Dermis lymphatic vessel endothelial cell (primary cell): ENCODE measurements at places on chromosomes 3 and 15. TPM values are rescaled to one million over a fixed set of nuclear protein-coding genes. Genes with fewer than 3 reads are reported as not detected.

The TGM5 gene
- total RNA-seq: not detected in 2 replicates

The CXCR6 gene
- 0.09 TPM in 1 of 2 replicates, not detected in the other for total RNA-seq

The SLC35A5 gene
- total RNA-seq: 35.2 and 35.5 TPM in 2 replicates

The ACP3 gene
- total RNA-seq: not detected in 2 replicates

The AMIGO3 gene
- not detected in 2 replicates for total RNA-seq

The SLC25A26 gene
- total RNA-seq: 16.9 and 20.7 TPM in 2 replicates

The ECE2 gene
- not detected in 2 replicates for total RNA-seq

The EPHB1 gene
- total RNA-seq: 1.6 and 2.1 TPM in 2 replicates

The C3orf85 gene
- not detected in 2 replicates for total RNA-seq

The CDHR4 gene
- total RNA-seq: not detected in 2 replicates

The IGSF11 gene
- under 0.01 and 0.11 TPM in 2 replicates for total RNA-seq

The GP9 gene
- total RNA-seq: 0.11 TPM in 1 of 2 replicates, not detected in the other

The ISL2 gene
- 0.65 and 0.69 TPM in 2 replicates for total RNA-seq

The RTP3 gene
- not detected in 2 replicates for total RNA-seq

The SV2B gene
- total RNA-seq: 0.11 and 0.17 TPM in 2 replicates

The GOLGA8Q gene
- 0.22 and 0.43 TPM in 2 replicates for total RNA-seq

The PP2D1 gene
- not detected in 2 replicates for total RNA-seq

The ITGA11 gene
- total RNA-seq: 9.8 and 13.9 TPM in 2 replicates

The XCR1 gene
- not detected in 2 replicates for total RNA-seq

The SLC9C1 gene
- total RNA-seq: 0.11 and 0.17 TPM in 2 replicates

The DUOXA2 gene
- total RNA-seq: not detected in 2 replicates

The OXTR gene
- total RNA-seq: 0.17 and 0.65 TPM in 2 replicates

The SERINC4 gene
- 0.11 TPM in 1 of 2 replicates, not detected in the other for total RNA-seq
